Activated naive CD4-positive, alpha-beta T cell treated with anti-CD3 and anti-CD28 coated beads for 36 hours (primary cell): ENCODE measurements at places on chromosomes 6 and 20. TPM values are rescaled to one million over a fixed set of nuclear protein-coding genes. Genes with fewer than 3 reads are reported as not detected.

GRCh38 chr6:112432853-112433252 lies 85.7 kb downstream of the RFPL4B start:
- H3K27ac ChIP-seq: no peak overlapping the region
- H3K36me3 ChIP-seq: no peaks in the 10 kb centered on the region
- no peaks in the 10 kb centered on the region for H3K4me1 ChIP-seq
- DNase-seq: no peak

- no peaks in the 10 kb centered on the region for H3K27me3 ChIP-seq
- no peak overlapping the region for H3K4me3 ChIP-seq
- DNase-seq: no peak
- H3K36me3 ChIP-seq: no peaks in the 10 kb centered on the region
These were observed 213.2 kb upstream of the NT5E start for GRCh38 chr6:85236636-85237035.

ARMC12 gene
- 3.9 TPM for total RNA-seq

C20orf96 gene
- 5.1 TPM for total RNA-seq
